Left hindlimb (tissue), 1 donor: ENCODE measurements at places on chromosomes 1 and 21.

DNA sequence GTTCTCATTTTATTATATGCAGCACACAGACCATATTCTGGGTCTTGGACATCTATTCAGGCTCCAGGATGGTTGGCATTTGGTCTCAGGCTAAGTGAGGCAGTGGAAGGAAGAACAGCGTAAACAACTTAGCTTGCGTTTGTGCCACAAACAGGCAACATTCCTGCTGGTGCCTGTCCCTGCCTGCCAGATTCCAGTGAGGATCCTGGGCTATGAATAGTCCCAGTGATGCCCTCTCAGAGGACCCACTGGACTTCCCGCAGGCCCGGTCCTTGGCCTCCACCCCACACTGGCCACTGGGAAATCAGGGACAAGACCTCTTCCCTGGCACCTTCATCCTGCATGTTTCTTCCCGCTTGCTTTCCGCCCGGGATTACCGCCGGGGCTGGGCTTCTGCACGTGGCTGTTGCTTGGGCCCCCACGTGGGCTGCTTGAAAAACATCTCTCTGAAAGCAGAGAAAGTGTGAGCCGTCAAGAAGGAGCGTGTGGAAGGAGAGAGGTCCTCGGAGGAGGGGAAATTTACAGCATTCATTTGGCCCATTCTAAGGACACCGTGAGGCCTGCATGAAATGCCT lies 145.1 kb upstream of the WNT4 start:
- no peak for DNase-seq

GRCh38 chr1:226485192-226485591 lies 63.4 kb upstream of the STUM start:
- DNase-seq = no peak

DNA sequence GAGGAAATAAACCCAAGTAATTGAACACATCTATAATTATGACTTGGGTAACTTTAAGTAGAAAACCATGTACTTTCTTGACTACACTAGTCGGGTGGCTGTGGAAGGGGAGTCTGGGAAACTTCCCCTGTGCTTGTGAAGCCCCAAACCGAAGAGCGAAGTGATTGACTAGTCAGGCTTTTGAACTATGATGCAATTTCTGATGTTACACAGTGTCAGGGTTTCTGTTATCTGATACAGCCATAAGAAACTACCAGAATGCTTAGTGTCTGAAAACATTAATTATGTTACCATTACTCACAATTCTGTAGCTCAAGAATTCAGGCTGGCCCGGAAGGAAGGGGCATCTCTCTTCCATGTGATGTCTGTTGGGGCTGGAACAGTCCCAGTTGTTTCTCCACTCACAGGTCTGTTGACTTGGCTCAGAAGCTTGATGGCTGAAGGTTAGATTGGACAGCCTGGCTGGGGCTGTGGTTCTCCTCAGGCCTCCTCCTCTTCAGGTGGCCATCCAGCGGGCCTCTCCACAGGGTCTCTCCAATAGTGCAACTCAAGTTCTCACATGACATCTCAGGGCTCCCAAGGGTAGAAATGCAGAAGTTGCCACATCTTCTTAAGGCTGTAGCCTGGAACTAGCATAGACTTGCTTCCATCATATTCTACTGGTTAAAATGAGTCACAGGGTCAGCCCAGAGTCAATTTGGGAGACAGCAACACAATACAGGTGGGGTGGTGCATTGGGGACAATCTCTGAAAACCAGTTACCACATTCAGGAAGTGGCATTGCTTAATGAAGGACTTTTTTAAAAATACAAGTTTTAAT lies 8.3 kb upstream of the C8B start:
- no peak for DNase-seq

DNA sequence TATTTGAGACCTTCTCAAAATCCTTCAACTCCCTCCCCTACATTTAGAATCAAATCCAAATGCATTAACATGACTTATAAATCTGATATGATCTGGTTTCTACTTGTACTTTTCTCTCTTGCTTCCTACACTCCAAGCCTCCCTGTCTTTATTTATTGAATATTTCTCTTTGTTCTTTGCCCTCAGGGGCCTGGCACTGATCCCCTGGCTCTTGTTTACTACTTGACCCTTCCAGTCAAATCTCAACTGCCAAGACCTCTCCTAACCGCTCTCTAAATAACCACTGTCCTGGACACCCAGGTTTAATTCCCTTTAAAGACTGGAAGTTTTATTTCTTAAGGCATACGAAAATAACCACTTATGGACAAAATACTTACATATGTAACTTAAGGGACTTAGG lies 248.9 kb downstream of the CHRM3 start:
- no peak for DNase-seq

DNA sequence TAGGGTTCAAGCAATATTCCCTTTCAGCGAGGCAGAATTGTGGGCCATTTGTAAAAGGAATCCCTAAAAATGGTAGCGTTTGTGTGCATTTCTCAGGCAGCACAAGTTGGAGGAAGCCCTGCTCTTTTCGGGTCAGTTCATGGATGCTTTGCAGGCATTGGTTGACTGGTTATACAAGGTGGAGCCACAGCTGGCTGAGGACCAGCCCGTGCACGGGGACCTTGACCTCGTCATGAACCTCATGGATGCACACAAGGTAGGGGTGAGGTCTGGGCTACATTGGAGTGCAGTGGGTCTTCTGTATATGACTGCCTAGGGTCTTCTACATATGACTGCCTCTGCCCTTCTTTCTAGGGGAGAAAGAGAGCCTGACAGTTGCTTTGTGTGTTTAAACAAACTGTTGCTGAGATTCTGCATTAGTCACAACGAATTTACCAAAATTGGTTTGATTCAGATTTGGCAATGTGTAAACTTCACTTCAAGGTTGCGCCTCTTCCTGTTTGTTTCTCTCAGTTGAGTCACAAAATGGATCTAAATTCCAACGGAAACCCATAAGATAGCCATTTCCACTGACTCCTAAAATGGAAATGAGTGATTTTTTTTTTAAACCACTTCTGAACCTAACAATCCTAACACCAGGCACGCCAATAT lies 40.4 kb upstream of the BMP8A start:
- DNase-seq = no peak

GRCh38 chr21:36750576-36750959 lies 51.7 kb downstream of the SIM2 start:
- DNase-seq = no peak

GRCh38 chr1:147496044-147496443 lies 45.3 kb upstream of the BCL9 start:
- DNase-seq = no peak

DNA sequence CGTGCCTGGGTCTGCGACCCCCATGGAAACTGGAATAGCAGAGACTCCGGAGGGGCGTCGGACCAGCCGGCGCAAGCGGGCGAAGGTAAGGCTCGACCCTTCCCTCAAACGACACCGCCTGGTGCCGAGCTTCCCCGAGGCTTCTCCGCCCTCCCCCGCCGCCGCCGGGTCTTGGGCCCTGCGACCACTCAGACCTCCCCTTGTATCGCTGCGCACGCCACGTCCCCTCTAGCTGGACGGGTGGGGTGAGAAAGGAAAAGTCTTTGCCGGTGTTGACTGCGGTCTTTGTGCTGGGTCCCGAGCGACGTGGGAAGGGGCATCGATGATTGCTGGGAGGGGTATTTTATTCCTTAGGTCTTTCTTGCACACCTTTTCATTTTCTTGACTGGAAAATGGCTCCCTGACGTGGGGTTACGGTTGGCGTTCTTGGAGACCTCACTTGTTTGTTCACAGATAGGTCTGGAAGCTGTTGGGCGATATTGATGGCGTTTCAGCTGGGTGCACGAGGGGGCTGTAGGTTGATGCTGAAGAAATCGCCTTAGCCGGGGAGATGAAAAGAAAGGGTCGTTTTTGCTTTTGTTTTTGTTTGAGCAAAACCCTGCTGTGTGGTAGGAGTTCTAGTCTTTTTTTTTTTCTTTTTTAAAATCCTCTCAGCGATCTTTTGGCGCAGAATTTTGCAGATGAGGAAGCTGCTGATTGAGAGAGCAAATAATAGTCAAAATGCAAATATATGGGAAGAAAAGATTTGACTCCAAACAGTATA lies 776 bp downstream of the KDM1A start:
- DNase-seq = peak; percentile 64

- DNase-seq = no peak
Observed at GRCh38 chr1:200923601-200924000, 28.9 kb downstream of the INAVA start.

GRCh38 chr1:100353071-100353801 lies 930 bp downstream of the CDC14A start:
- peak; percentile 67 for DNase-seq

- no peak for DNase-seq
Observed at GRCh38 chr1:18190598-18190997, 83.0 kb downstream of the IGSF21 start.

GRCh38 chr1:109263234-109263596 lies 13.9 kb downstream of the CELSR2 start:
- DNase-seq = no peak

DNA sequence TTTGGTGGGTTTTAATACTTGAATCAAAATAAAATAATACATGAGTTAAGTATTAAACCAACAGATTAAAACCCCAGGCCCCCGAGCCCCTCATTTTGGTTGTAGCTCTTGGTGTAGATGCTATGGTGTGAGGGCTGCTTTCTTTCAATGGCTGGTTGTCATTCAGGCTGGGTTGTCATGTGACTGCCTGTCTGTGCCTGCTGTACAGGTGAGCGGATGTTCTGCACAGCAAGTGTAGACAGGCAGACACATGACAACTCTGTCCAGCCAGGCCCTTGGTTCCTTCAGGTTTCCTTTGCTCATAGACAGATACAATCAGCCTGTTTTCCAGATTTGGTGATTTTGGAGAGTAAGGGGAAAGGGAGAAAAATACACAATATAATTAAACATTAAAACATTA lies 281.9 kb upstream of the C1orf105 start:
- peak; percentile 53 for DNase-seq

GRCh38 chr1:24901791-24902470 lies 28.1 kb downstream of the RUNX3 start:
- DNase-seq = no peak

- no peak for DNase-seq
Observed at GRCh38 chr1:168921629-168922028, 184.9 kb upstream of the ATP1B1 start.

GRCh38 chr21:42840411-42841155 lies 38.8 kb downstream of the WDR4 start:
- DNase-seq = no peak

DNA sequence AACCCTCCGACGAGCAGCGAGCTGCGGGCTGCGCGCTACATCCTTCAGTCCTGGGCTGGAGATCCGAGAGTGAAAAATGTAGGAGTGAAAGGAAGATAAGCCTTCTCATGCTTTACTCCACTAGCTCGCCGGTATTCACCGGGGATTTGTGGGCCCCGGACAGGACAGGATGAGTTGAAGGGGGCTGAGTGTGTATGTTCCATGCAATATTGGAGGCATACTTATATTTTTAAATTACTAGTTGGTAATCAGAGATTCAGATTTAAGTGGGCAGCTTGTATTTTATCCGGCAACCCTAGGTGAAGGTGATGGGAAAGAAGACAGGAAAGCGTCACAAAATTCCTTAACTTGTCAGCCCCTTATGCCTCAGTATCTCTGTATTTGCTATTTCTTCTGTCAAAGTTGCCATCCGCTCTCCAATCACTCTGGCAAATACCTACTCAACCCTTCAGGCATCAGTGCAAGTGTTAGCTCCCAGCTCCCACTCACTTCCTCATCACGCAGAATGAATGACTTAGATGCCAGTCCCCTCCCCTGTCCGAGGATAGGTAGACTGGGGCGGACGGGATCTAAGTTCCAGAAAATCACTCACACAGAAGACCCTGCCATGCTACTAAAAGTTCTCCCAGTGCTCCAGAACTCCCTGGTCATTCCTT lies 503 bp upstream of the PIGM start:
- DNase-seq = no peak

GRCh38 chr1:15802234-15802965 lies 5.0 kb downstream of the UQCRHL start:
- DNase-seq = no peak

DNA sequence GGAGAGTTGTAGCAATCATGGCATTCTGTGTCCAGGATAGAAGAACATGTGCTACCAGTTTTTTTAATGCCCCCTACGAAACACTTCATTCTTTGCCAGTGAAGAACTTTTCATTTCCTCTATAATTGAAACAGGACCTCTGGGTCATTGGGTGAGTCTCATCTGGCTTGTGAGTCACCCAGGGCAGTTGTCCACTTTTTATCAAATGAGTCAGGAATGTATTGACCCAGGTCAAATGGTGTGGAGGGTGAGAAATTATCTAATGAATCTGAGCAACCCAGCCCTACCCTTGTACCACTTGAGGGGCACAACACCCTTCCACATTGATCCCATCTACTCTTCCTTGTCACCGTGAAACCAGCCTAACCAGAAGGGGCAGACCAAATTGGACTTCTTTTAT lies 417.3 kb upstream of the PROX1 start:
- no peak for DNase-seq

- DNase-seq = no peak
Observed at GRCh38 chr1:21244986-21245687, 45.1 kb downstream of the ECE1 start.

GRCh38 chr1:27316860-27317259 lies 5.1 kb upstream of the TMEM222 start:
- DNase-seq = no peak

DNA sequence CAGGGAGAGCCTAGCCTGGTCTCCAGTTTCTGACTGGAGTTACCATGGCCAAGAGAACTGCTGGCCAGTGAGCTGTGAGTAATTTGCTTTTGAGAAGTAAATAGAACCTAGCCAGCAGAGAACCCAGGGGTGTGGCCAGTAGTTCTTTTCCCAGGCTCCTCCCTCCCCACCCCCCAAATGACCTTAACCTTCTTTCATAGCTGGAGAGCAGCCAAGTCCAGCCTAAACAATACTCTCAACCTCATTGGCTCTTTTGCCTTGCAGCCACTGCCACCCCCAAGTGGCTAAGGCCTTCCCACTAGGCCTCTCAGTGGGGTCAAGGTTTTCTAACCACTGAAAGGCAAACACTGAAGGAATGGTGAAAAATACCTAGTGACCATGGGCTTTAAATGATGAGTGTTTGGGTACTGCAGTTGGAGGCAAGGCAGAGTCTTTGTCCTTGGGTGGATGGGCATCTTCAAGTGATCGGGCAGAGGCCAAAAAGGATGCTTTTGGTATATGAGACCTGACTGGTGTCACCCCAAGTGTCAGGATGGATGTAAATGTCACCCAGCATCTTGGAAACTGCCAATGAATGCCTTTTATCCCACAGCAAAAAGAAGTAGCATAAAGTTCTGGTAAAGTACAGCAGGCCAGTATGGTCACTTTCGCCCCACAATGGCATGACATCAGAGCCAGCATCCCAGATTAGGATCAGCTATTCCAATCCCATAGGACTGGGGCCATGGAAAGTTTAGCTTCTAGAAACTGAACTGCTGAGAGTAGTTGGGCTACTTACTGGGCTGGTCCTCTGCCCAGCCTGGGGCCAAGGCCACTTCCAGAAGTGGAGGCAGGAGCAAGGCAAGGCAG lies 3.5 kb upstream of the PIGV start:
- DNase-seq = peak; percentile 45
